Psoas muscle (tissue), 8 donors: ENCODE measurements at places on chromosomes 7 and 10.

DNA sequence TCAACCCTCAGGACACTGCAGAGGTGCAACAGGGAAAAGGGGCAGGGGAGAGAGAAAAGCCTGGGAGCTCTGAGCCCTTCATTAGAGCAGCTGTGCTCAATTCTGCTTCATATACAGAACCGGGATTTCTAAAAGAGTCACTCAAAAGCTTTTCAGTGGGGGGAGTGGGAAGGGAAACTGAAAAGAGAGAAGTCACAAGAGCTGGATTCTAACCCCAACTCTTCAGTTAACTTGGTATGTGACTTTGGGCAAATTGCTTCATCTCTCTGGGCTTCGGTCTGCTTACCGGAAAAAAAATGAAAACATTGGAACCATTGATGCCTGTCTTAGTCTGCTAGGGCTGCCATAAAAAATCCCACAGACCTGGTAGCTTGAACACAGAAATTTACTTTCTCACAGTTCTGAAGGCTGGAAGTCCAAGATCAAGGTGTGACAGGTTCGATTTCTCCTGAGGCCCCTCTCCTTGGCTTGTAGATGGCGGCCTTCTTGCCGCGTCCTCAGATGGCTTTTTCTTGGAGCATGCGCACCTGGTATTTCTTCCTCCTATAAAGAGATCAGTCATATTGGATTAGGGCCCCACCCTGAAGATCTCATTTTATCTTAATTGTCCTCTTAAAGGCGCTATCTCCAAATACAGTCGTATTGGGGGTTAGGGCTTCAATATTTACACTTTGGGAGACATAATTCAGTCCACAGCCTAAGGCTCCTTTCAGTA is 118.3 kb upstream of the KMT2E start:
- DNase-seq, result no peak

DNA sequence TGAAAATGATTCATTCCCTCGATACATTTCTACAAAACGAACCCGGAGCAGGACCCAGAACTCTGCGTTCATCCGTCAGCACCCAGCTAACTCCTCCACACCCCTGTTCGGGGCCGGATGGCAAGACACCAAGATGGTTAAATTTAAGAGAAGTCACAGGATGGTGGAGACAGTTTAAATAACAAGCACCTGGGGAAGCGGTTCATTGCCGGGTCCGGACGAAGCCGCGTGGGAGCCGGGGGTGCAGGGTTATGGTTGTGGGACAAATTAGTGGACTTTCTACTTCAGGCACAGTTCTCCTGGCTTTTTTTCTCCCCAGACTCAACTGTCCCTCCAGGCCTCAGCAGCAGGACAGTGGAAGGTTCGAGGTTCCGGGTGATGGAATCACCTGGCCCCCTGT is 45.4 kb downstream of the ASB13 start:
- no peak for DNase-seq

DNA sequence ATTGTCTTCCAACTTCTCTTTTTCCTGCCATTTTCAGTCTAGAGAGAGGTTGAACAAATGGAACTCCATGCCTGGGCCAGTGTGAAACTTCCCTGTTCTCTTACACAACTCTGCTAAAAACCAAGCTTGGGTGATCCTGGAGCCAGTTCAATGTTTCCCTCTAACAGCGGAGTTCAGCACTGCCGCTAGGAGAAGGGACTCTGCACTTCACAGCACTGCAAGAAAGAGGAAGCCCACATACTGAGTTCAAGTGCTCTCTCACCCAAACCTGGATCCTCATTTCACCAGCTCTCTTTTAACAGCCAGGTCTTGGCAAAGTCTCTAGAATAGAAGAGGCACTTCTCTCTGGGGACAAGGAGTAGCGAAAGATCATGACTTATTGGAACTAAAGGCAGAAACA is 18.8 kb downstream of the FOXI2 start:
- no peak for DNase-seq

DNA sequence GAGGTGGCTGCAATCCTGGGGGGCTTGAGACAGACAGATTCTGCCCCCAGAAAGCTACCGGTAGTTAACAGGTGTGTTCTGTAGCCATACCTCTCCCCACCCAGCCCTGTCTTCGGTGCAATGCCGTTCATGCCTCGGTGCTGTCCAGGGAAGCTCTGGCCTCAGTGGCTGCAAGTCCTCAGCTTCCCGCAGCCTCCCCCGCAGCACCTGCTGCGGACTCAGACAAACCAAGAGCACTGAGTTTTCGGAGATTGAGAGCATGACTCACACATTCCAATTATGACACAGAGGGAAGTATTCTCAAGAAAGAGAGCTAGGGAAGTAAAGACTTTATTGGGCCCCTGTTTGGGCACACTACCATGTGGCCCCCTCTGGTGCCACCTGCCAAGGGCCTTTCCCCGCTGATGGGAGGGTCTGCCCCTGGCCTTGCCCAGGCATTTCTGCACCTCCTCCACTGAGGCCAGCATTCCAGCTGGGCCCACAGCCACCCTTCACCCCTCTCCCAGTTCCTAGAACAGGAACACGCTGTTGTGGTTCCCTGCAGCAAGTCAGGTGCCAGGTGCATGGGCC is 30.2 kb upstream of the EZH2 start:
- no peak for DNase-seq

DNA sequence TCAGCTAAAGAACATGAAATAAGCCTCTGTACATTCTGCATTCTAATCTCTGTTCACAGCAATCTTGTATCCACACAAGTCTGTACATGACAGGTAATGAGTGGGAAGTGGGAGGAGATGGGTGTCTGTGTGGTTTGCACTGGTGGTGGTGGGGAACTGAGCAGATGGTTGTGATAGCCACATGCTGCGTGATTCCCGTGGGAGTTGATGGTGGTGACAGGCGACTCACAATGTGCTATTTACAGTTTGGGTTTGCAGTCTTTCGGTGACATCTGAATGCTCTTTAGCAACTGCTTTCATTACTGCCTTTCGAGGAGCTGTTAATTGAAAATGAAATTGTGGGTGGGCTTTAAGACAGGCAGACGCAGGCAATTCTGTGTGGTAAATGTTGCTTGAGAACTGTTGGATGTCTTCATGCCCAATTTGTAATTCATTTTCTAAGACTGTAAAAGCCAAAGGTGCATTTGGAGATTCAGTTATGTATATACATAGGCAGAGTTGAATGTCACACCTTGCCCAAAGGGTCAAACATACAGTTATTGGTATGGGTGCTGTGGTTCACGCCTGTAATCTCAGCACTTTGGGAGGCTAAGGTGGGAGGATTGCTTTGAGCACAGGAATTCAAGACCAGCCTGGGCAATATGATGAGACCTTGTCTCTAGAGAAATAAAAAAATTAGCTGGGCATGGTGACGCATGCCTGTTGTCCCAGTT is 308.2 kb downstream of the AUTS2 start:
- DNase-seq, result no peak

- DNase-seq, result no peak
These were observed 161.6 kb downstream of the SH3PXD2A start for GRCh38 chr10:103693812-103694205.

DNA sequence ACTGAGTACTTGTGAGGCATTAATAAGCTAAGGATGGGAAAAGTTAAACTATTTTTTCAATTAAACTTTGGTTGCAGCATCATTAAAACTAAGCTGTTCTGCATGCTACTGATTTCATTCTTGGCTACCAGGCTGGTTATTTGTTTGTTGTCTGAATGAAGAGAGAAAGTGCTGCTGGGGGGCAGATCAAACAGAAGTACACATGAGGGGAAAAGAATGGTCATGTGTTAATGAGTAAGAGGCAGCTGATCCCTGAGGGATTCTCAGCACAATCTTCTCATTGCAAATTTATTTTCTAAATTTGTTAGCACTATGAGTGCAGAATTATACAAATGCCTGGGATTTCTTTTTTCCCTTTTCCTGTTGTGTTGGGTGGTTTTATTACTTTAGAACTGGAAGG is 213.2 kb upstream of the HPS1 start:
- DNase-seq, result no peak

GRCh38 chr10:130394832-130395231 is 258.6 kb downstream of the GLRX3 start:
- no peak for DNase-seq

- no peak for DNase-seq
These were observed 646.4 kb downstream of the GRM8 start for GRCh38 chr7:126606331-126606730.

GRCh38 chr7:122067077-122067476 is 77.0 kb downstream of the AASS start:
- DNase-seq, result no peak

DNA sequence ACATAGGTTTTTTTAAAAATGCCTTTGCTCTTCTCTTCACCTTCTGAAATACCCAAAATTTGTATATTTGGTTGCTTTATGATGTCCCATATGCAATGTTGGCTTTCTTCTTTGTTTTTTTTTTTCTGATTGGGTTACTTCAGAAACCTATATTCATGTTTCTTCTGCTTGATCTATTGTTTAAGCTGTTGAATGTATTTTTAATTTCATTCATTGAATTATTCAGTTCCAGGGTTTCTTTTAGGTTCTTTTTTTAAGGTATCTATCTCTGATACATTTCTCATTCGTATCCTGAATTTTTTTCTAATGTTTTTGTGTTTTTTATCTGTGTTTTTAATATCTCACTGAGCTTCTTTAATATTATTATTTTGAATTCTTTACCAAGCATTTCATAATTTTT is 221.0 kb upstream of the MTPN start:
- DNase-seq, result no peak

GRCh38 chr7:128137181-128137580 is 103.9 kb upstream of the LEP start:
- DNase-seq, result no peak

DNA sequence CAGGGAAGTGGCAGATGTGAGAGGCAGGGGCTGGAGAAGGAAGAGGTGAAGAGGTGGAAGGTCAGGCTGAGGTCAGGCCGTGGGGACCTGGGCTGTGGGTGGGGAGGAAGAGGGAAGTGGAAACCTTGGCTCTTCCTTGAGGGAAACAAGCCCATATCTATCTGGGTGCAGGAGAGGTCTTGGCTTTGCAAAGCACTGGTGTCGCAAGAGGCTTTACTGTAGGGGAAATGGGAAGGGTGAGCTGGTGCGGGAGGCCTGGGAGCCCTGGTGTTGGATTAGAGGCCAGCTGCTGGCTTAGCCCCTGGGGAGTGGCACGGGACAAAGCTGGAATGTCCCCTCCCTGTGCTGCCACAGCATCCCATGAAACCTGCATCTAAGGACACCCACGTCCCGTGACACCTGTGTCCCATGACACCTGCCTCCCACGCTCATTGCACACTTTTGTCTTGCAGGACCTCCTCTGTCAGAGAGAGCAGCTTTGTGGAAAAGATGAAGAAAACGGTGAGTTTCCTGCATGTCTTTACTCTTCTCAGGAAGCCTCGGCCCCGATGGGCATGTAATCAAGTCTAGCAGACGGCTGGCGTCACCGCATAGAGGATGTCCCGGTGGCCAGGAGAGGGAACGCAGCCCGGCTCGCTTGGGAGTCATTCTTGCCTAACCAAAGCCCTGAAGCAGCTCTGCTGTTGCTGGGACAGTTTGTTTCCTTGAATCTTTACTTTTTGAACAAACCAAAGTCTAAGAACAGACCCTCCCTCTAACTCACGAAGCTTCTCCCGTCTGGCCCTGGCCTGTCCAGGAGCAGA is 22.2 kb downstream of the TMEM120A start:
- peak; percentile 91 for DNase-seq

GRCh38 chr10:9097991-9098306 is 1043.5 kb downstream of the GATA3 start:
- DNase-seq, result no peak

DNA sequence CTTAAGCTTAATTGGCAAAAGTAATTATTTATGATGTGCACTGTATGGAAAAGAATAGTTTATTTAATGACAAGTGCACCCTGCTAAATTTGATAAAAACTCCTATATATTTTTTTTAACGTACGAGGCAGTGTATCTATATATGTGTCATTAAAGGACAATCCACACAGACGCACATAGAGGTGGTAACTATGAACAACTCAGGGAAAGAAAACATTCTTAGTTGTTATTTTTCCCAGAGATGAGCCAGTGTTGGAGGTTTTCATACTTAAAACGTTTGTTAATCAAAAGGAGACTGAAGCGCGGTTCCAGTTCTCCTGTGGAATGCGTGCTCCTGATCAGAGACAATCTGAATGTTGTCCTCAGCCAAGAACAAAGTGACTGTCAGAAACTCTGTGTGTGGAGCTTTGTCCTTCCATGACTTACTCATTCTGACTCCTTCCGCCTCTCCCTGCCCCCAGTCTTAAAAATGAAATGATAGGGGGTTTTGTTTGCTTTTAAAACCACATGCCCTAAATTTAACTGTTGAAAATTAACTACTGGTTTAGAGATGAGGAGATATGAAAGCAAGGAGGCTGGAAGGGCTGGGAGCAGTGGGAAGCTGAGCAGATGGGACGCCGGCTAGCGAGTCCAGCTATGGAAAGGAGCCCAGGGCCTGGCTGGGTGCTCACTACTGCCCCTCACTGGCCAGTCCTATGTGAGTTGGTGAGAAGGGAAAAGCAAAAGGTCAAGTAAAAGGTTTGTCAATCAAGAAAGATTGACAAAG is 99.6 kb downstream of the SVIL start:
- DNase-seq, result peak; percentile 60

DNA sequence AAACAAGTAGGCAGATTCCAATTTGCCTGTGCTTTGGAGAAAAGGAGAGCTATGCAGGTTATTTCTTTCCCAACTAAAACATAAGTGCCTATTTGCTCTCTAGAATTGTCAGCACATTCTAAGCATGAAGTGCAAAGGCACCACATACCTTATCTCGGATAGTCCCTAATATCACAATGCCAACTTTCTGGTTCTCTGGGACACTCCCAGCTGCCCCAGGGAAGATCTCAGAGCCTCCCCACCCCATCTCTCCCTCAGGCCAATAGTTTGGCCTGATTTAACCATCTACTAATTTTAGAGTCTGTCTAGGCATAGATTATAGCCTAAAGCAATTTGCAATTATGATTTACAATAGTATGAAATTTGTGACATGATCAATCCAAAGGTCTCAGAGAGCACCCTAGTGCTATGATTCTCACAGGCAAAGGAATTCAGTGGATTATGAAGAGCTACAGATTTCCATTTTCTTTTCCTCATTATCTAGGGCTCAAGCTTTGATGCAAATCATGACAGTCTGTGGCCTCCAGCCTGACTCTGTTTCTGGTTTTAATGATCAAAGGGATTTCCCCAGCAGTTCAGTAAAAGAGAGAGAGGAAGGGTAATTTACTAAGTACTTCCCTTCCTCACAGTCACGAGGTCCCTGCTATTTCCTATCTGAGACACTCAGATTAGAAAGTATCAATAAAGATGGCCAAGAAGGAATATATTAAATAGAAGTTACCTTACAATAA is 29.0 kb upstream of the IL6 start:
- DNase-seq, result no peak

GRCh38 chr10:24503461-24504320 is 220.0 kb downstream of the ARHGAP21 start:
- no peak for DNase-seq

- DNase-seq, result no peak
These were observed 451.7 kb downstream of the IPMK start for GRCh38 chr10:57815949-57816348.

GRCh38 chr7:150824379-150825177 is 24.0 kb downstream of the TMEM176A start:
- no peak for DNase-seq

- DNase-seq, result no peak
These were observed 235.1 kb downstream of the MAD1L1 start for GRCh38 chr7:1997537-1998076.
